ENCODE measurements at places on chromosomes 6 and 20.

DNA sequence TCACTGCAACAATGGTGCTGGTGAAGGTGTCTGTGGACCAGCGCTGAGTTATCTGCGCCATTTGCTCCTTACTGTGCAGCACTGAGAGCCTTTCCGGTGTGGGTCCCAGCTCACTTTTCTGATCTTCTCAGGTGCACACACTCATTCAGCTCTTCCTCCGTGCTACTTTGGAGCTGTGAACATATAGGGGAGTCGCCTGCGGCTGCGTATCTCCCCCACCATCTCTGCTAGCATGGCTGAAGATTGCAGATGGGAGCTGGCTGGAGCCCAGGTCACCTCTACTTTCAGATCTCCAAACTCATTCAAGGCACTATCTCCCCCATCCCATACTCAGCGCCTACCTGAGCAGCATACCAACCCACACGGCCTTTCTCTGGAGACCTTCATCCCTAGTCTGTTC lies 96.9 kb downstream of the DHX35 start:
- no peak for DNase-seq

- no peak for DNase-seq
Measured at GRCh38 chr6:54216336-54216735, 91.9 kb upstream of the TINAG start.

DNA sequence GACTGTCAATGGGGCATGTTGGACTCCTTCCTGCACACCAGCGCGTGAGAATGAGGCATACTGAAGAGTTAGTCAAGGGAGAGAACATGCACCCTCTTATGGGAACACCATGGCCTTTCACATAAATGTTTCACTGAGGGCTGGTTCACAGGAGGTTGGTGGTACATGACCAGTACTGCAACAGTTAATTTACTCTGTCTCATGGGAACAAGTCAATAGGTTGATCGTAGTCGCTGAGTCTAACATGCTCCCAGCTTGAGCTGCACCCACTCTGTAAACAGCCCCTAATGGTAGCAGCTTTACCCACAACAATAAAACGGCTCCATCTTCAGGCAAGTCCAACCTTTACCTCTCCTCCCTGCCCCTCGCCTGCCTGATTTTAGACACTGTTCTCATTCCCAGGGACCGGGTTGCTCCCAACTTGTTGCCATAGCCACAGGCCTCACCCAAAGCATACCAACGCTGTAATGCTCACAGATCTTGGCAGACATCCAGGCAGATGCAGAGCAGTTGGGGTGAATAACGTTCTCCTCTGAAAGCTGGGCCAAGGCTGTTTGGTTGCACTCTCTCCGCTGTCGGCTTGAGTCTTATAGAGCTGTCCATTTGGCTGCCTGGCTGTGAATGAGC lies 111.3 kb downstream of the LY86 start:
- peak; percentile 53 for DNase-seq

- peak; percentile 1 for DNase-seq
Measured at GRCh38 chr20:43434565-43434964, 23.1 kb upstream of the SRSF6 start.

DNA sequence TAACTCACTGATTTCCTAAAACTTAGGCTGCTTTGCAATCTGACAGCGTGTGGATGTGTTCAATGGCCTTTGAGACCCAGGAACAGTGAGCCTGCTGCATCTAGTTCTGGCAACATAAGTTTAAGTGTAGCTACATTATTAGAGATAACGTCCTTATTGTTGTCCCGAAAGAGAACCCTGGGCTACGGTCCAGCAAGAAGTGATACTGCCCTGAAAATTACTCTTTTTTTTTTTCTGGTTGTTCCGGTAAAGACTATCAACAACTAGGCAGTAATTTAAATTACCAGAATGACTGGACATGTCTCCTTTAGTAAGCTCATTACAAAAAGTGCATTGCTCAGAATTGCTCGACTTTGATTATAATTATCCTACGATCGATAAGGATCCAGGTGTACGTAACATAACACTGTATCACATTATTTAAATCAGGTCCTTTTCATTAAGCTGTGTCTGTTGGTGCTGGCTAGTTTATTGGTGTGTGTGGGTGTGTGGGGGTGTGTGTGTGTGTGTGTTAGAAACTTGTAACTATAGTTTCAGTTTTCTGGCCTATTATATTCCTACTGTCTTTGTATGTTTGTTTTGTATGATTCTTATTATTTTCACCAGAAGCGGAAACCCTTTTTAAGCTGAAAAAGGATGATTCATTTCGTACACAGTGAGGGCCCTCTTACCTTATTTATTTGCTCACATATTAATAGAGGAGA lies 3.0 kb downstream of the TSHZ2 start:
- DNase-seq, result no peak

GRCh38 chr6:133436652-133437051 lies 195.5 kb downstream of the EYA4 start:
- no peak for DNase-seq

DNA sequence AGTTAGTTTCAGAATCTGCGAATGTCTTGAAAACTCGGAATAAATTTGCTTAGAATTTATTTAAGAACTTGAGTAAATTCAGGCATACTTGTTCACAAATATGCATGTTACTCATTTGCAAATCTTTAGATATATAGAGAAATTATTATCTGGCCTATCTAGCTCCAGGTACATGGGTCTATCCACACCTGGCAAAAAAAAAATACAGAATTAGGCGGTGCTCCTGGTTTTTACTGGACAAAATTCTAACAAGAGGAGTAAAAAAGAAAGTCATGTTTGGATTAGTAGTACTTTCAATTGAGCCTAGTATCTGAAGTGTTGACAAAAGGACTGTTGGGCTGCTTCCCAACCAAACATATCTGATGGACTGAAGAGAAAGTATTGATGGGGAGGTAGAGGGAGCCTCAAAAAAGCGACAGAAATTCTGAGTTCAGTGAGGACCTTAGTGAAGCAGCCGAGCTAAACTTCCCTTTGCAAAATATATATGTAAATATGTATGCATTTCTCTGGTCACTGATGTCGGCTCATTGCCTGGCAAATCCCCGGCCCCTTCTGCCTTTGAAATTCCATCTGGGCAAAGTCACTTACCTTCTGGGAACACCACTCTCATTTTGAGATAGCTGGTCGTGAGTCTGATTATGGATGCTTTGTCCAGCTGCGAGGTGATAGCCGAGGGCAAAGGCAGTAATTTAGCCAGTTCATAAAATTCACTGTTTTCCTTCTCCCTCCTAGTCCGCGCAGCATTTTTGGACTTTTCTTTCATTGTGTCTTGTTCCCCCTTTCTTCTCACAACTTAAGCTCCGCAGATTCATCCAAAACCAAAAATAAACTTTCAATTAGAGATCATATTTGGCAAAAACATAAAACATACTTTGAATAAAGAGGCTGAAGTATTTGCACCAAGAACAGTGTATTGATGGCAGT lies 1.8 kb downstream of the SIM1 start:
- no peak for DNase-seq

DNA sequence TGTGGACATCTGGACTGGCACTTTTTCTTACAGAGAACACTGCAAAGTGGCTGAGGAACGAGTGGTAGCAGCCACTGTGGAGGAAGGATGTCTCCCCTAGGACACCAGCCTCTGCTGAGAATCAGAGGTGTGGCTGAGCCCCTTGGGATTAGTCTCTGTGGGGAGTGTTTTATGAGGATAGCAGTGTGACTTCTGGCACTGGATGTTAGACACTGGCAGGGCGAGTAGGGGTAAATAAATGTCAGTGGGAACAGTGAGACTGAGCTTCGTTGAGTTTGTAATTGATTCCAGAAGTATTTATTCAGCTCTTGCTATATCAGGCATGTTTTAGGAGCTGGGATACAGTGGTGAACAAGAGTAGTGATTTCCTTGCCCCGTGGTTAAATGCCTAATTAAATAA lies 124.0 kb downstream of the JARID2 start:
- no peak for DNase-seq

GRCh38 chr6:139439349-139439748 lies 64.9 kb upstream of the CITED2 start:
- DNase-seq, result no peak

DNA sequence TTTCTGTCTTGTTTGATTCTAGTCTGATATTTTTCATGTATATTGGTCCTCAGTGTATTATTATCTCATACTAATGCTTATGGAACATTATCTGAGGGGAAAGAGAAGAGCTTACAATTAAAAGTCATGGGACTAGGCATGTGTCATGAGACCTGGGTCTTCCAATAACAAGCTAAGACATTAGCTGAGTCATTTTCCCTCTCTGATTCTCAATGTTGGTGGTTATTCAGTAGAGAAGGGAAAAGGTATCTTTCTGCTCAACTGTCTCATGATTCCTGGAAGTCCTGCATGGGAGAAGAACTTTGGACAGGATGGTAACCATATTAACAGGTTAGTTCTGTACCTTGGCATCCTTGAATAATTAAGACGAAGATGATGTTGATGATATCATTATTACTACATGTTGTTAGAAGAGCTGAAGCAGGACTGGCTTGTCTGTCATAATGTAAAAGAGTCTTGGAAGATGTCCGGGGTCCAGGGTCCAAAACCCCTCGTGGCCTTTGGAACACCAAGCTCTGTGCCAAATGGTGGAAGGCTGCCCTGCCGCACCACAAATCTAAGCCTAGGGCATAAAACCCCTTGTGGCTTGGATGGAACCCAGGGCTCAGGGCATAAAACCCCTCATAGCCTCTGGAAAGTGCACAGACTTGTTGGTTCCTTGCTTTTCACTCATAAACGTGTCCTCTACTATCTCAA lies 19.1 kb downstream of the TRIM38 start:
- DNase-seq, result no peak

GRCh38 chr20:21516861-21517565 lies 3.1 kb upstream of the NKX2-2 start:
- DNase-seq, result no peak

GRCh38 chr6:24980507-24981385 lies 45.0 kb upstream of the RIPOR2 start:
- no peak for DNase-seq

DNA sequence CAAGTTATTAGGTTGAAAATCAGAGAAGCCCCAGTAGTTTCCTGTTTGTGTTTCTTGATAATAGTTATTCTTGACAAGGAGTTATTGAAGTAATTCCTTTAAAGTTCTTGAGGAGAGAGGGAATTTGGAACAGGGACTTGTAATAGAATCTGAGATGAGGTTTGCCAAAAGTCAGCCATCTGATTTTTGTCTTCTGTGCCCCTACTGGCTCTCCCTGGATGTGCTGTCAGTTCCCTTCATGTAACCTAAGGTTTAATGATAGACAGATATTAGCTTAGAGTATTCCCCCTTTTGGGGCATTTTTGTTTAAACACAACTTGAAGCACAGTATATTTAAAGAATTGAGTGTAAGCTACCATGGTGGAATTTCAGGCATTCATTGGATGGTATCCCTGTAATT lies 71.4 kb downstream of the CARMIL1 start:
- no peak for DNase-seq

GRCh38 chr6:43426928-43427405 lies 374 bp upstream of the ABCC10 start:
- DNase-seq, result no peak

- DNase-seq, result no peak
Measured at GRCh38 chr6:121651420-121651819, 216.0 kb downstream of the GJA1 start.

- DNase-seq, result peak; percentile 97
Measured at GRCh38 chr6:149454346-149454848, 30.4 kb downstream of the ZC3H12D start.

- peak; percentile 91 for DNase-seq
Measured at GRCh38 chr6:112018619-112019416, 35.1 kb upstream of the CCN6 start.

GRCh38 chr6:125699591-125699990 lies 49.8 kb upstream of the HEY2 start:
- no peak for DNase-seq

- no peak for DNase-seq
Measured at GRCh38 chr6:128521282-128521632, 858 bp upstream of the PTPRK start.

DNA sequence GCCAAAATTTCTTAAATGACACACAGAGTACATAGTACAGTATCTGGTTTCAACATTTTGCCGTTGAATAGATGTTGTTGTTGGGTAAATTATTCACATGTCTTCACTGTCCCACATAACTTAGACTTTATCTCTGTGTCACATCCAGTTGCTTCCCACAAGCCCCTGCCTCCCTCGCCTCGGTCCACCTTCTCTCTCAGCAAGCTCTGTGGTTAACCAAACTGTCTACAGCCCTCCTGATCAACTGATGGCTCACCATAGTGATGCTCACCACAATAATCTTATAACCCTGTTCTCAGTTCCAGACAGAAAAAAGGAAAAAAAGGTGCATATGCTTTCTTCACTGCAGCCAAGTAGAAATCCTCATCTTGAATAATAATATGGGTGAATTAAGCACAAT lies 23.0 kb downstream of the IL17F start:
- DNase-seq, result no peak

DNA sequence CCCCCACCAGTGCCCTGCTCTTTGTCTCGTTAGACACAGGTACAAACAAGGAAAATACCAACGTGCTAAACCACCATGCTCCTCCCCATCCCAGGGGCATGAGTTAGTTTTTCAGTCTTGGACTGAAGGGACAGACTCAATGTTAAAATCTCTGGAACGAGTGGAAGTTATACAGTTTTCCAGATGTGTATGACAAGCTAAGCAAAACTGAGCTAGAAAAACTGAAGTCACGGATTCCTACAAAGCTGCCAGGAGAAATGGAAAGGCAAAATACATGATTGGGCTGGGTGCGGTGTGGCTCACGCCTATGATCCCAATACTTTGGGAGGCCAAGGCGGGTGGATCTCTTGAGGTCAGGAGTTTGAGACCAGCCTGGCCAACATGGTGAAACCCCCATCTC lies 34.3 kb upstream of the QKI start:
- DNase-seq, result no peak

DNA sequence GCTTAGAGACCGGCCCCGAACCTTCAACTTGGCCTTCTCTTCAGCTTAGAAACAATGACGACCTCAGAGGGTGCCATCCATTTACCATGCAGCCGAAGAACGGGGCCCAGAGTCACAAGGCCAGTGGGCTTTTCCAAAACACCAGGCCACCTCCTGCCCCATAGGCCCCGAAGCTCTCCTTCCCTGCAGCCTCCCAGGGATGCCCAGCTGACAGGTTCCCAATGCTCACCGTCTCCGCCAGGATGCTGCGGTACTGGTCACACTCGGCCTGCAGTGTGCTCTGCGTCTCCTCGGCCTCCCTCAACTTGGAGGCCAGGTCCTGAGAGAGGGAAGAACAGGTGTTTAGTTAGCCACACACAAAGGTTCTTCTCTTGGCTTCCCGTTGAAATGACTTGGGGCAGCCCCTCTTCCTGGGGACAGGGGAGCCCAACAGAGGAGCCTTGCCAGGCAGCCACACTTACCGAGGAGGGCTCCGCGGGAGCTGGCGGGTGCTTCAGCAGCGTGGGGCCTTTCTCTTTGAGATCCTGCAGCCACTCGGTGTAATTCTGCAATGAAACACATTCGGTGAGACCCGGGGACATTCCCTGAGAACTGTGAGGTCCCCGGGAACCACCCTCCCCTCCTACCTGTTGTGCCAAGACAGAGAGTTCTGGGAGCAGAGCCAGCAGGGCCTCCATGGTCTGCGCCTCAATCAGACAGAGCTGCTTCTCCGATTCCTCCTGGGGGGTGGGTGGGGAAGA lies 51.5 kb downstream of the DSTN start:
- DNase-seq, result peak; percentile 13

- DNase-seq, result peak; percentile 44
Measured at GRCh38 chr20:5056801-5057599, 55.7 kb upstream of the SLC23A2 start.
